ENCODE measurements at places on chromosomes 1 and 21.

DNA sequence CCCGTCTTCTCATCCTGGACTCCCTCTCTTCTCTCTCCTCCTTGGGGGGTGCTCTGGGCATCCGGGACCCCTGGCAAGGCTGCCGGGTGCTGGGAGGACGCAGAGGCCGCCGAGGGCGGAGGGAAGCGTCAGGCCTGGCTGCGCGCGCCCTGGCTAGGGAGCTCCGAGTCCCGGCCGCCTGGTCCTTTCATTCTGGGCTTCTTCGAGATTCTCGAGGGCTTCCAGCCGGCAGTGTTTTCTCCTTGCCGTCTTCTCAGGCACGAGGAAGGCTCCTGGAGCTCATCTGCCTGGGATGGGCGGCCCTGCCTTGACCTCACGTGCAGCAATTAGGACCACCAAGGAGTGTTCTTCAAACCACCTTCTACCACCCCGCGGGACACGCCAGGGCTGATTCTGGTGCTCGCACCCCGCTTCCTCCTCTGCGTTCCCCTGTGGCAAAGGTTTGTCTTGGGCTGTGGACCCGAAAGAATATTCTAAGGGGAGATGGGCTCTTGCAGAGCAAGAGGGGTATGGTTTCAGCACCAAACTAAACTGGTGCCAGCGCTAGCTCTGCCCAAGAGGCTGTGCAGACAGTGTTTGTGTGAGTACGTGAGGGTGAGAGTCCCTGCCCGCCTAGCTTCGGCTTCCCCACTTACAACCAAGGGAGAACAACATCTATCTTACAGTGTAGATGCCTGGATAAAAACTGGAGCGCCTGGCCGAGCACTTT, 36.5 kb downstream of the PIK3CD start:
- peak; percentile 36 for DNase-seq

DNA sequence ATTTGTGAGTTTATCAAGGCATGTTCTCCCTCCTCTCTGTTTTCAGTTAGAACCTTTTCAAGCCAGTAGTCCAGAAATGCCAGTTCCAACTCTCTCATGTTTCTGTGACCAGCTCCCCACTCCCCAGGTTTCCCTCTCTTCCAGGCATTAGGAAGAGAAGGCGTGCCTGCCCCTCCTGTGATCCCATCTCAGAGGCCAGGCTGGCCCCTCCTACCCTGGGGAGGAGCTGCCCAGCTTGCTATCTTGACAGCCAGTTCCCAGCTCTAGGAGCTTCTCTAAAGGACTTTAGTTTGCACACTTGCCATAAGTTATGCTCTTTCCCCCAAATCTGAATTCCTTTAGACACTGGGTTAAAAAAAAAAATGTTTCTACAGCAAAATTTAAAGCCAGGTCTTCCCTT, 8.9 kb downstream of the HYI start:
- DNase-seq, result no peak

DNA sequence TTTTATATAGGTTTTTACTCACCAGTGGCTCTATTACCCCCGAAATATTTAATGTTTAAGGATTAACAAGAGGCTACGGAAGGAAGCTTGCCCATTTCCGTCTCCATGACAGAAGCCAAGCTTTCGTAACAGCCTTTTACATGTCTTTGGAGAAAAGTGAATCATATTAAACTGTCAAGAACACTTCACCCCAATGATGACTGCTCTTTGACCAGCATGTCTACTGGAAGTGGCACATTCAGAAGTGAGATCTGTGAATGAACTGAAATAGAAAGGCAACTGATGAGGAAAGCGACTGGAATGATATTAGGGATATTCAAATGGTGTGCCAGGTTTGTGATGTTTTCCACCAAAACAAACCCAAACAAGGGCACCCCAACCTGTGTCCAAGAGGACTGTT, 8.5 kb upstream of the PRDM15 start:
- DNase-seq, result no peak

GRCh38 chr1:58443986-58444868, 102.3 kb downstream of the OMA1 start:
- no peak for DNase-seq

DNA sequence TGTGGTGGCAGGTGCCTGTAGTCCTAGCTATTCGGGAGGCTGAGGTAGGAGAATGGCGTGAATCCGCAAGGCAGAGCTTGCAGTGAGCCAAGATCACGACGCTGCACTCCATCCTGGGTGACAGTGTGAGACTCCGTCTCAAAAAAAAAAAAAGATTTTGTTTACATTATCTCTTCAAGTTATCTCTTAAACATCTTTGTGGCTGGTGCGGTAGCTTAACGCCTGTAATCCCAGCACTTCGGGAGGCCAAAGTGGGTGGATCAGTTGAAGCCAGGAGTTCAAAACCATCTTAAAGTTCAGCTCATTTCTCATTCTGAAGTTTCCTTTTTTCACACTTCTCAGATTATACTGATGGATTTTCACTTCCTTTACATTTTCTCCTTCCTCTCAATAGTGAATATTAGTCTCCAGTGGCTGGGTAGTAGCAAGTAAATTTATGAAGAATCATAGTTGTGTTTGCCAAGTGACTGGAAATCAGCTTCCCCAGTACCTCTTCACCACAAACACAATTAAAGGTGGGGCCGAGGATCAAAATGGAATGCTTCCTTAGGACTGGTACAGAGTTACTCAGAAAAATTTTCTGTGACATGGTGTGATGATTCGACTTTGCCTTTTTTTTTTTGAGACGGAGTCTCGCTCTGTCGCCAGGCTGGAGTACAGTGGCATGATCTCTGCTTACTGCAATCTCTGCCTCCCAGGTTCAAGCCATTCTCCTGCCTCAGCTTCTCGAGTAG, 13.8 kb downstream of the PIP5K1A start:
- peak; percentile 43 for DNase-seq

GRCh38 chr1:2310332-2311183, 80.8 kb downstream of the MORN1 start:
- no peak for DNase-seq

GRCh38 chr1:51526248-51526647, 7.2 kb upstream of the EPS15 start:
- DNase-seq, result no peak

GRCh38 chr1:89310505-89310904, 37.8 kb upstream of the GBP5 start:
- no peak for DNase-seq

DNA sequence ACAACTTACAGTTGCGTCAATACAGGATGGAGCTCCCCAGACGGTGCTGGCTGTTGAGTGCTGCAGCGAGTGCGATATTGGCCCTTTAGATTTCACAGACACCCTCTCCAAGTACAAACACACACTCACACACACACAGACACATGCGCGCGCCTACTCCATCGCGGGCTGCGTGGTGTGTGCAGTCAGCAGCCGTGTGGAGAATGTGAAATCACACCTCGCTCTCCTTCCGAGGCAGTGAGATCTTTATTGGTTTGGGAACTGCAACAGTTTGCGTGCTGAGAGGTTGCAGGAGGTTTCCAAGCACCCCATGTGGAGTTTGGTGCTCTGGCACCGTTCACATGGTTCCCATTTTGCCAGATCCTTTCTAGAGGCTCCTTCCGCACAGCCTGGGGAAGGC, 372.2 kb downstream of the RRAGC start:
- DNase-seq, result no peak

- peak; percentile 64 for DNase-seq
Observed at GRCh38 chr1:2230781-2231531, 2.8 kb downstream of the SKI start.

DNA sequence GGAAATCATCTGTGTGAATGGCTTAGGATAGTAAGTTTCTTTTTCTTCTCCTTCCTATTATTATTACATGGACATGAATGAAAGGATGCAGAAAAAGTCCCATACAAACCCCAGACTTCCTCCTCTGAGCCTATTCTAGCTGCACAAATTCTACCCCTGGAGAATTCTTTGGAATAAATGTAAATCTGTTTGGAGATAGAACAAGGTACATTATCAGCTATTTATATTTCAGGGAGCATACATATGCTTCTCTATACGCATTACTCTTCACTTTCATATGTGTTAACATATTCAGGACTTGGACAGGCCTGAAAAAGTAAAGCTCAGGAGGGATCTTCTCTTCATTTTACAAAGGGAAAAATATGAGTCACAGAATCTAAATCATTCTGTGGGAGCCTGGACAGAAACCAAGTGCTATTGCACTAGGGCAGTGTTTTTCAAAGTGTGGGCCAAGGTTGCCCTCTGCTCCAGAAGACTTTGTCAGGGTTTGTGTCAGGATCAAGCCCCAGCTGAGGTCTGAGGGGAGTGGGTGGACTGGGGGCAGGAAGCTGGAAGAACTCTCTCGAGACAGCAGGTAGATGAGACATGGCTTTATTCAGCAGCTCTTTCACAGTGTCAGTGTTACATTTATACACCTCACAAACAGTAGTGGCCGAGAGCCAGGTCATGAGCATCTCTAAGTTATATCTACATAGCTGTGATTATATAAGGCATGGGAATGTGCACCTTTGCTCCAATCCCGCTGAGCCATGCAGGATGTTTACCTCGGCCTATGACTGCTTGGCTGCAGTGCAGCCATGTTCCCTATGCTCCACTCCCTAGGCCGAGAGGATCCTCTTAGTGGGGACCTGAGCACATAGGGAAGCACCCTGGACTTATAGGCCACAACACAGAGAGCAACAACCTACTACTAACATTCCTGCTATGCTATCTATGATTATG, 114.3 kb downstream of the GDAP2 start:
- DNase-seq, result no peak

- no peak for DNase-seq
Observed at GRCh38 chr1:38507563-38507962, 352.0 kb downstream of the RRAGC start.

DNA sequence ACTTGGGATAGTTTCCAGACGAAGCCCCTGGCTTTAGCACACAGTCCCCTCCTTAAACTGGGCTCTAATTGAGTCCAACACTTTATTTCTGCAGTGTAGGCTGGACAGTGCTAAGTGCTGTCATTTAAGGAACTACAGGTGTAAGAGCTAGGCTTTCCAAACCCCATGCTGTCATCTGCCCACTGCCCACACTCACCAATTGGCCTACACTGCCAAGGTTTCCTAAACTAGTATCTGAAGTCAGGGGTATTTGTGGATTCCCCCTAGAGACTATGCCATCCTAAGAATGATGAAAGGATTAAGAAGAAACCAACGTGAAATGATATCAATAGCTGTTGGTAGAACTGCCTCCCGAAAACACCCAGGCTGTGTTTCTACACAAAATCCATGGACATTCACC, 160.9 kb downstream of the TBX15 start:
- DNase-seq, result no peak

DNA sequence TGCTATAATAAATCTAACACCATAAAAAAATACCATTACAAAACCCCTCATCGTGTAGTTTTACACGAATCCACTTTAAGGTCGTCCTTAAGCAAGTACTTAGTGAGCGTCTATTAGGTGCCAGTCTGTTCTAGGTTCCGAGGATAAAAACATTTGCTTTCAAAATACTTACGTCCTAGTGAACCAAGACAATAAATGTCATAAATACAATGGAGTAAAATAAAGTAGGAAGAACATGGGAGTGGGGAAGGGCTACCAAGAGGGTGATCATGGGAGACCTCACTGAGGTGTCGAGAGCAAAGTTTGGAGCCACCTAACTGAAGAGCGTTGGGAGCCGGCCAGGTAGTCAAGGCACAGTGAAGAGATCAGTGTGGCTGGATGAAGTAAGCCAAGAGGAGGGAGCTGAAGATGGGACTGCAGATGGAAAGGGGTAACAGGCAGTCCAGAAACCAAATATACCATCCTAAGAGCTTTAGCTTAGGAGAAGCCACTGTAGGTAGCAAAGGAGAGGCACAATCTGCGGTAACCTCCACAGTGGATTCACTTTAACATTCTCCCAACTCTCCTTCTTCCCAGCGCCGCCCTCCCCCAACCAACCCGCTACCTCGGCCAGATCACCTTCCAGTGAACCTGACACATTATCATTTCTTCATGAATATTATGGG, 684 bp downstream of the LTN1 start:
- no peak for DNase-seq

DNA sequence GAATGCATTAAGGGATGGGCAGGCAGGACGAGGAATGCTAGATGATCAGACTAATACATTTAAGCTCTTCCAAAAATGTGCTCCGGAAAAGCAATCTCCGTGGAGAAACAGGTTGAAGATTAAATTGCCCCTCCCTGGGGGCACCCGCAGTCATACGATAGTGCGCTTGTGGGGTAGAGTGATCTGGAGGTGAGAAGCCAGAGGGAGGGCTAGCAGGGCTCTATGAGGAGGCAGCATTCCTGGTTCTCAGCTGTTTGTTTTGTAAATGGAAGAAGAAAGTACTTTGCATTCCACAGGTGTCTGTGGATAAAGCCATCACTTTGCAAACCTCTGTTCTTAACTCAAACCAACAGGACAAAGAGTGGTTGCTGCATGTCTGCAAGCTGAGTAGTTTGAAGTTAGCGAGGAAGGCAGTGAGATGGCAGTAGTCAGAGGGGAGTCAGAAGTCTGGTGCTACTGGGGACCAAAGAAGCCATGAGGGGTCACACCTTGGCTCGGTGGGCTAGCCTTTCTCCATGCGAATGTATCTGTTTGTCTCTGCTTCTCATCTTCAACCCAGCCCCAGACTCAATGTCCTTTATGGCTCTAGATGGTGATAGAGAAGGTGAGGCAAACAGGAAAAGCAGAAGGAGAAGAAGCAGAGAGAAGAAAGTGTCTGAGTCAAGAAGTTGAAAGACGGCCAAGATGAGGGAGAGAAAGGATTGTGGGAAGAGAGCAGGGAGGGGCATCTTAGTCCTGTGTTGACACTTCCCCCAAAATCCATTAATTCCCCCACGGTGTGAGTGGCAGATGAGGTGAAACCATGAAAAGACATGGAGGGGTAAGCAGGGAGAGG, 65.2 kb upstream of the GJA8 start:
- no peak for DNase-seq

DNA sequence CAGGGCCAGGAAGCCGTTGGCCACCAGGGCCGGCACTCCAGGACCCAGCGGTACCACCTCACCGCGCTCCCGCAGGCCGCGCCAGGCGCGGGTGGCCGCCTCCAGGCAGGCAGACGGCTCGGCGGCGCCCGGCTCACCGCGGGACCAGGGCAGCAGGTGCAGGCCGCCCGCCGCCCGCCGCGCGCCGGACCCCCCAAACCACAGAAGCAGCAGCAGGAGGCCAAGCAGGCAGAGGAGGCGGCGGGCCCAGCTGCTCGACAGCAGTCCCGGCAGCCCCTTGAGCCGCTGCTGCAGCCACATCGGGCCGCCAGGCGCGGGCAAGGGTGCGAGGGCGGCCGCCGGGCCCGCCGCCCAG, 312 bp downstream of the KIAA2013 start:
- no peak for DNase-seq

GRCh38 chr1:156826630-156827029, 10.0 kb upstream of the SH2D2A start:
- DNase-seq, result no peak

GRCh38 chr1:193588311-193589082, 402.1 kb upstream of the B3GALT2 start:
- no peak for DNase-seq

GRCh38 chr1:36486439-36487335, 4.0 kb upstream of the CSF3R start:
- DNase-seq, result no peak
